Stimulated activated CD4-positive, alpha-beta T cell treated with anti-CD3 and anti-CD28 coated beads, Interleukin-4, amount 100 ng/mL, for 24 hours (primary cell): ENCODE measurements at places on chromosomes 13 and 19.

DNA sequence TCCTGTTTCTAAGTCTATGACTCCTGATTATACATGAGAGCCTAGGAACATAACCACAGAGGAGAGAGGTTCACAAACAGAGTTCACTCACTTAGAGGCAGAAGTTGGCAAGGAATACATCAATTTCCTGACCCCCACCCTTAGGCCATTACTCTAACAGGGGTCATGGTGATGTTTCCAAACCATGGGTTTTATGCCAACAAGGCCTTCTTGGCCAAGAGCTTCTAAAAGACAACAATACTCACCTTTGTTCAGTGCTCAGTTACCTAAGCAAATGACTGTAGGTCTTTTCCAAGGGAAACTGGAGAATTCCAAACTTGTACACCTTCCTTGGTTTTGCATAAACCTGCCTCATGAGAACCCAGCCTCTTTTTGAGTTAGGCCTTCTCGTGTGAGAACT is 52.6 kb downstream of the ERICH4 start:
- no peak for DNase-seq

- peak; percentile 21 for DNase-seq
These were observed at the start of gene PEAK3 for GRCh38 chr19:2282062-2282861. Gene PEAK3 (minus strand): TSS chr19:2282175. CDS start chr19:2280931, 1,244 bp downstream.

DNA sequence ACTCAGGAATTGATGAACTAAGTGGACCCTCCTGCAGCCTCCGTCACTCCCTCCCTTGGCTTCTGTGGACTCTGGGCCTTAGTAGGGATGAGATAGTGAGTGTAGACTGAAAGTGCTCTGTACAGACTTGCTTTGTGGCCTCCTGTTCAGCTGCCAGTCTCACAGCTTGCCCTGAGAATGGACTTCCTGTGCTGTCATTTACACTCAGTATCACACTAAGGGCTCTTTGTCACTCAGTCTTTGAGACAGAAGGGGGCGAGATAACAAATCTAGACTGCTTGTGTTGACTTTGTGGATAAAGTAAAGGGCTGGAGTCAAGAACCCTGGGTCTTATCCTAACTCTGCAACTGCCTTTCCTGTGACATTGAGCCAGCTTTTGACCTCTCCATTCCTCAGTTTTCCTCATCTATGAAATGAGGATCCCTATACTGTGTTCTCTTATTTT is 21.0 kb upstream of the SPRY2 start:
- DNase-seq, result no peak

DNA sequence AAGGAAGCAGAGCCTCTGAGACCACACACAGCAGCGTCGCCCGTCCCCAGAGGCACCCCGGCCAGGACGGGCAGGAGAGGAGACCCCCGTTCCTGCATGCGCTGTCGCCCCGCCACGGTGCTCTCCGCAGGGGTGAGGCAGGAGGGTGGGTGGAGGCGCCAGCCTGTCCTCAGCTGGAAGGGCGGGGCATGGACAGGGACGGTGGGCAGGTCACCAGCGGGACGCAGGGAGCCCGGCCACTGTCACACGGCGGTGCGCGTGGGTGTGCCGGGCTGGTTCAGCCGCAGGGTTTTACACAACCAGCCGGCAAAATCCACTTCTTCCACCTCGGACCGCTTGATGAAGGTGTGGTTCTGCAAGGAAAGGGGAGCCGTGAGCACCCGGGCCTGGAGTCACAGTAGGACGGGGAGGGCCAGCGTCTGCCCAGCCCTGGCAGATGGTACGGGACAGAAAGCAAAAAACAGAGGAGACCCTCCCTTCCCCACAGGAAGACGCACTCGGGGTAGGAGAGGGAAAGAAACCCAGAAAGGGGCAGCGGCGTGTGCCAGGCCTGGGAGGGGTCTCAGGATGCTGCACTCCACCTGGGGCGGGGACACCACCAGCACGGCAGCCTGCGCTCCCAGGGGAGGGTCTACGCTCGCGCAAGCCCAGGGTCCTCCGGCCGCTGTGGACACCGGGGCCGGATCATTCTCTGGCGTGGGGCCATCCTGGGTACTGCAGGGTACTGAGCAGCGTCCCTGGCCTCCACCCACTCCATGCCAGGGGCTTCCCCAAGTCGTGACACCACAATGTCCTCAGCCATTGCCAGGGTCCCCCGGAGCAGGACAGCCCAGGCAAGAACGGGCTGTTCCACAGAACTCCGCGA is 23.9 kb upstream of the ZBTB7A start:
- no peak for DNase-seq

GRCh38 chr13:48176781-48177180 is 56.2 kb upstream of the ITM2B start:
- no peak for DNase-seq

GRCh38 chr13:114045113-114045735 is 71.3 kb upstream of the C13orf46 start:
- no peak for DNase-seq

- no peak for DNase-seq
These were observed 113.0 kb downstream of the KL start for GRCh38 chr13:33129094-33129832.

DNA sequence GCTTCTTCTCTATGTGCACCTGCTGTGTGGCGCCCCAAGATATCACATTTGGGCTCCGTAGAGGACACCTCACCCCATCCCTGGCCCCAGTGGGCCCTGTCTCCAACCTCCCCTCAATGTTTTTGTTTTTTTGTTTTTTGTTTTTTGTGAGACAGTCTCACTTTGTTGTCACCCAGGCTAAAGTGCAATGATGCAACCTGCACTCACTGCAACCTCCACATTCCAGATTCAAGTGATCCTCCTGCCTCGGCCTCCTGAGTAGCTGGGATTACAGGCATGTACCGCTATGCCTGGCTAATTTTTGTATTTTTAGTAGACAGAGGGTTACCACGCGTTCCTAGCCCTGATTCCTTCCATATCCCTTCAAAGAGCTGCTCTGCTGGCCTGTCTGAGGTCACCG is 26.9 kb upstream of the TUBGCP3 start:
- DNase-seq, result no peak

DNA sequence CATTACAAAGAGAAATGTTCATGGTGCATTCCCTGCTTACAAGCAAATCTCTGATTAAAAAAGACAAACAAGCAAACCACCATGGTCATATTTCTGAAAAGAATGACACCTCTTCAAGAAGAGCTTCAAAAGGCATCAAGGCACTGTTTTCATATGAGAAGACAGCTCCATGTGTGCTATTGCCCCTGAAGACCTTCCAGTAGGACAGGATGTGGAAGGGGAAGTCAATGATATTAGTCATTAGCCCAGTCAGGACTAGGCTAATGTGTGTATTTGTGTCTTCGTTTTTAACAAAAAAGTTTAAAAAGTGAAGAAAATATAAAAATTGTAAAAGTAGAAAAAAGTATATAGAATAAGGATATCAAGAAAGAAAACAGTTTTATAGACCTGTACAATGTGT is 534.7 kb upstream of the ARGLU1 start:
- no peak for DNase-seq

GRCh38 chr13:113581871-113582270 is 2.7 kb upstream of the TFDP1 start:
- DNase-seq, result no peak

GRCh38 chr13:30943881-30944280 is 11.4 kb downstream of the TEX26 start:
- DNase-seq, result no peak

DNA sequence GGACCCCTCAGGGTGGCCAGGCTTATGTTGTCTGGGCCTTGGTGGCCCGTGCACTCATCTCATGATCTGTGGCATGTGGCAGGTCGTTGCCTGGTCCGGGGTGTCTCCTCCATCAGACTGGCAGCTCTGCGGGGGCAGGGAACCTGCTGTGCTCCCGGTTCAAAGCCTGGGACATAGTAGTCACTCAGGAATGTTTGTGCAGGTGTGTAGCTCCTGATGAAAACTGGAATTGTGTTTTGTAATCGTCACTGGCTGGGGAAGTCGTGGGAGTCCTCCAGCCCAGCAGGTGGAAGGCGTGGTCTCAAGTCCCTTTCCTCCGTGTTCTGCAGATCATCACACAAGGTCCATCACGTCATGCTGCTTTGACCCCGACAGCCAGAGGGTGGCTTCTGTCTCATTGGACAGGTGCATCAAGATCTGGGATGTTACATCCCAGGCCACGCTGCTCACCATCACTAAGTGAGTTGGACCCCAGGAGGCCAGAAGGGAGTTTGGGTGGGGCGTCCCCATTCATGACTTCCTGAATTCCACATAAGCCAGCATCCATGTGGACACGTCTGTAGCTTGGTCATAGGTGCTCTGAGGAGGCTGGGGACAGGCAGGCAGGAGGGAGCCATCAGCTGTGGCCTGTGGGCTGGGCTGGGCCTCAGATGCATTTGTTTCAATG is 19.1 kb downstream of the WDR88 start:
- DNase-seq, result no peak
